ENCODE measurements at places on chromosomes 1 and 21. TPM values are rescaled to one million over a fixed set of nuclear protein-coding genes. Genes with fewer than 3 reads are reported as not detected.

The AHCTF1 gene
- 42.4 TPM for total RNA-seq

The ID3 gene
- 74.3 TPM for total RNA-seq

The SPRR2B gene
- not detected for total RNA-seq

The TGFB2 gene
- total RNA-seq: not detected
